ENCODE measurements at places on chromosomes 5 and 9.

DNA sequence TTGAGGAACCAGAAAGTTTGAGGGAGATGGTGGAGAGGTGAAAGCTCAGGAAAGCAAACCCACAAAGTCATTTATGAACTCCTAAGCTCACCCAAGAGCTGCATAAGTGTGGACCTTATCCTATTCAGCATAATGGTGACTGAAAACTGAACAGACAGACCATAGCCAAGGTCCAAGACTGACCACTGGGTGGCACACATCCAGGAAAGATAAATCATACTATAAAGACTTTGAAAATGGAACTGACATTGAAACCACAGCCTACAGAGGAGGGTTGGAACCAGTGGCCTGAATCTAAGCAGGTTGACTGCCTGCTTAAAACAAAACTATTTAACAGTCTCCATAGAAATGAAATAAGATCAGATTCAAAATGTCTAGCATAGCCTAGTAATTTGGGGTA lies 121.0 kb upstream of the RGS7BP start:
- no peak for DNase-seq

- no peak for DNase-seq
Observed at GRCh38 chr5:167143716-167144115, 1147.7 kb upstream of the WWC1 start.

DNA sequence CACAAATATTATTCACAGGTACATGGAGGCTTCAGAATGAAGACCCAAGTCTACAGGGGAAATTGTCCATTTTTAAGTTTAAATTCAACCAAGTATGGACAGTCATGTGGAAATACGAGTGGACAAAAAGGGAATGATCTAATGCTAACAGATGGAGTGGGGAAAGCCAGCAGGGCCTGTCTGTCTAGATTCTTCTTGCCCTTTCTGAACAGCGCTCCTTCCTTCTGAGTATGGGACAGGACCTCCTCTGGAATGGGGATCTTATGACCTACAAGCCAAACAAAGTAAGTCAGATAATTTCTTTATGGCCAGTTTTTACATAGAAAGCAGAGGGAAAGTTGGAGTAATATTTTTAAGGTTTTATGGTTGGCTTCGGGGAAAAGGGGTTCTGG lies 119.8 kb upstream of the NEK6 start:
- no peak for DNase-seq

- DNase-seq, result no peak
Observed at GRCh38 chr5:73471654-73472053, 23.1 kb upstream of the FOXD1 start.

GRCh38 chr9:76637416-76637815 lies 126.8 kb upstream of the PCA3 start:
- no peak for DNase-seq

DNA sequence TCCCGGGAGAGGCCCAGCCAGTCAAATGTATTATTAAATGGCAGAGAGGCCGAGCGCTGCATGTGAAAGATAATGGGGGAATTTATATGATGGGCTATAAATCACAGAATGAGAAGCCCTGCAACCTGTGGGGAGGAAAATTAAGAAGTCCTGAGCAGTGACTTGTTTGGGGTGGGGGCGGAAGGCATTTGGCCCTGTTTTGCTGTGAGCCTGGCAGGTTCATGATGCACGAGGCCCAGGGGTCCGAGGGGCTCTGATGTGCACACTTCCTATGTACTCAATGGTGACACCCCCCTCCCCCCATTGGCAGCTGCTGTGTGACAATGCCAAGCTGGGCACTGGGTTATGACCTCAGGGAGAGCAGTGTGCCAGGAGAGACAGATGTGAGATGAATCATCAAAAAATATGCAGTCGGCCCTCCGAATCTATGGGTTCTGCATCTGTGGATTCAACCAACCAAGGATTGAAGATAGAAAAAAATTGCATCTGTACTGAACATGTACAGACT lies 13.7 kb upstream of the DAB2IP start:
- DNase-seq, result no peak

GRCh38 chr9:37262410-37262809 lies 142.0 kb downstream of the ZCCHC7 start:
- no peak for DNase-seq
